ENCODE measurements at places on chromosomes 4 and X.

- no peak for DNase-seq
Observed at GRCh38 chrX:134024686-134025377, 39.4 kb upstream of the GPC3 start.

DNA sequence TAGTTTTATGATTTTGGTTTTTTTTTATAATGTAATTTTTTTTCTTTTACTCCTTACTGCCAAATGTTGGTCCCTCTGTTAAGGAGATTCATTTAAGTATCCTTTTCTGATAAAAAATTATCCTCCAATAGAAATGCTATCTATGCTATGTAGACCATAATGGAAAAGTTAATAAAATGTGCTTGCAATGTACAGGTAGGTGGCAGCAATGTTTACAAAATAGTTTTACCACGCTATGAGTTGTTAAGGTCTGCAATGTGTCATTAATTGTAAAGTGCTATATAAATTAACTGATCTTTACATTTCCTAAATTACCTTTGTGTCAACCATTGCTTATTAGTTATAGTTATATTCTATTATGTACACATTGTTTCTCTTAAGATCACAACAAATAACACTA lies 3.8 kb upstream of the CENPC start:
- no peak for DNase-seq

- DNase-seq, result no peak
Observed at GRCh38 chrX:114028907-114029662, 554.8 kb upstream of the HTR2C start.

- DNase-seq, result no peak
Observed at GRCh38 chrX:134374910-134375309, 85.1 kb upstream of the HPRT1 start.

DNA sequence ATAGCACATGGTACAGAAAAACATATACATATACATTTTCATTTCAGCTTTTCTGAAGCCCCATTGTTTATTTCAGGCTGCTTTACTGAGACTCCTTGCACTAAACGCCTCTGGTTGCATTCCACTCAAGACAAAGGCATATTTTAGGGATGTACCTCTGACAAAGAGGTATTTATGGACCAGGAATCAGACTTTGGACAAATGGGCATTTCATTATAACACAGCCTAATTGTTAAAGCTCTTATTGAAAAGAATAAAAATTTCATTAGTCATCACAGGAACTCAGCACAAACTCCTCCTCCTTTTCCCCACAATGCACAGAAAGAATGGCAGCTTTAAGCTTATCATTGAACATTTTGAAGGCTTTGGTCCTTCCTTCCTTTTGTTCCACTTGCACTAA lies 62.9 kb upstream of the UGT8 start:
- DNase-seq, result no peak

DNA sequence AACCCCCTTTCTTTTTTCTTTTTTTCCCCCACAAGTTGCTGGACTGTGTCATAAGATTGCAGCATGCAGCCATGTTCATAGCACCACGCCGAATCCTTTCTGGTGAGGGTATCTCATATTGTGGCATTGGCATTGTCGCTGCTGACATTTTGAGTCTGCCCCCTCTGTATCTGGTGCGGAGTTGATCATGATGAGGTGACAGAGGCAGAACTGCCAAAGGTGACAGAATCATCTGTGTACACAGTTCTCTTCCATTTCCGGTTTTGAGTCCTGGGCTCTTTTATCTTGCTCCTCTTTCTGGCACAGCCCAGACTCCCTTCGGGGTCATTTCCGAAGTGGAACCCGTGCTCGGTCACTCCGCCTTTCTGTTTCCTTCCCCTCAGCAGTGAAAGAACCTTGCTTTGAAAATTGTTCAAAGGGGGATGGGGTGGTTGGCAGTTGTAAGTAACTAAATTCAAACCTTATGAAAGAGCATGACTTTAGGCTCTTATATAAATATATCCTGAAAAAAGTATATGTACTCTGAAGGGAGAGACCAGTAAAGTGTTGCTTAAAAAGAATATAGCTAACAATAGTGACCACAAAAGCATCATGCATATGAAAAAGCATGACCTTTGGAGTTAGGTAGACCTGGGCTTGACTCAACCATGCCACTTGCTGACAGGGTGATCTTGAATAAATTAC lies 55.0 kb upstream of the BMP2K start:
- DNase-seq, result no peak

GRCh38 chrX:81255876-81256275 lies 54.0 kb downstream of the SH3BGRL start:
- DNase-seq, result no peak

- DNase-seq, result no peak
Observed at GRCh38 chr4:104870495-104871233, 276.0 kb upstream of the TET2 start.

- DNase-seq, result no peak
Observed at GRCh38 chr4:113899271-113900070, 80.0 kb downstream of the ARSJ start.

GRCh38 chr4:101527188-101527587 lies 179.9 kb upstream of the PPP3CA start:
- DNase-seq, result no peak

GRCh38 chr4:20570981-20571715 lies 129.1 kb upstream of the PACRGL start:
- no peak for DNase-seq

DNA sequence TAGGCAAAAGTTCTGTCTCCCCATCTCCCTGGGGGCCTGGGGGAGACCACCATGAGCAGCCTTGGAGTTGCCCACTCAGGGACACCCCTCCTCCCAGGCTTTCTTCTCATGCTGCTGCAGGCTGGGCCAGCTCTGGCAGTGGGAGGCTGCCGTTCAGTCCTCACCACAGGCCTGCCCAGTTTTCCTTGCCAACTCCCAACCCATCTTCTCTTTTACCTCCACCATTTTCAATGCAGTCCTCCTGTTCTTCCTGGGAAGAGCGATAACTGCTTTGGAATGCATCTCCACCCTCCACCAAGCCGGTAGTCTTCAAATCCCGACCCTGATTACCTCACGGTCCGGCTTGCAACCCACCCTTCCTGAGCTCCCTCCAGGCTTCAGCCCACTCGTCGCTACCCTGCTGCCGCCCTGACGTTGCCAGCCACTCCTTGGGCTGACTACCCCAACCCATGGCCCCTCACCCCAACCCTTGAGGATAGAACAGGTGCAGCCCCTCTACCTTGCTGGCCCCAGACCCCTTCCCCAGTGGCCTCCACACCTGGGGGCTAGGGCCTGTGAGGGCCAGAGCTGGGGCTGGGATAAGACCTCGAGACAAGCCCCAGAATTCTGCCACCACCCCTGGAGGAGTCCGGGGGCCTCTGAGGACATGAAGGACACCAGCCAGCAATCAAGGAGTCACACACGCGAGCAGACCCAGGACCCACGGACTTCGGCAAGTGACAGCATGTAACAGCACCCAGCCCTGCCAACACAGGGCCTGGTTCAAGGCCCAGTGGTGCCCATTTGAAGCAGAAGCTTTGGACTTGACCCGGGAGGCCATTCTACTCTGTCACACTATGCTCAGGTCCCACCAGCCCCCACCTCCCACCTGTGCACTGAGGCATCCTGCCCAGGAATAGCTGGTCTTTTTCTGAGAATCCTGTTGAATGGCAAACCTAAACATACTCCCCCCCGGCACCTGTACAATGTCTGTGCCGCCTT lies 9.2 kb downstream of the WDR1 start:
- DNase-seq, result no peak

GRCh38 chr4:26030780-26031179 lies 116.8 kb downstream of the SMIM20 start:
- DNase-seq, result no peak

- DNase-seq, result no peak
Observed at GRCh38 chr4:68895561-68896198, 55.9 kb downstream of the UGT2A3 start.

DNA sequence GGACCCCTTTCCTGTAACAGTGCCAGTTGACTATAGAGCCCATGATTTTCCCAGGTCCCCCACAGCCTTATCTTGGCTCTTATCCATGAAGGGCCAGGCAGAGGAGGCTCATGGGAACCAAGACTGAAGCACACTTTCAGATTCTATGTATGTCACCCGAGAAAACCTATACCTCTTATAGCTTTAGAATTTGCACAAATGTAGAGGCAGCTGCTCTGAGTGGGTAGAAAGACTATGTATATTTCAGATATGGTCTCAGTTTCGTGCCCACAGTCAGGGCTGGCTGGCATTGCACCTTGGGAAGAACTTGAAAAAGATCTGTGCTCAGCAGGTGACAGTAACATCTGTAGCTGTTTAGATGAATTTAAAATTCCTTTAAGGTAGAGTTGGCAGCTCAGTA lies 8.3 kb upstream of the LNX1 start:
- DNase-seq, result no peak

DNA sequence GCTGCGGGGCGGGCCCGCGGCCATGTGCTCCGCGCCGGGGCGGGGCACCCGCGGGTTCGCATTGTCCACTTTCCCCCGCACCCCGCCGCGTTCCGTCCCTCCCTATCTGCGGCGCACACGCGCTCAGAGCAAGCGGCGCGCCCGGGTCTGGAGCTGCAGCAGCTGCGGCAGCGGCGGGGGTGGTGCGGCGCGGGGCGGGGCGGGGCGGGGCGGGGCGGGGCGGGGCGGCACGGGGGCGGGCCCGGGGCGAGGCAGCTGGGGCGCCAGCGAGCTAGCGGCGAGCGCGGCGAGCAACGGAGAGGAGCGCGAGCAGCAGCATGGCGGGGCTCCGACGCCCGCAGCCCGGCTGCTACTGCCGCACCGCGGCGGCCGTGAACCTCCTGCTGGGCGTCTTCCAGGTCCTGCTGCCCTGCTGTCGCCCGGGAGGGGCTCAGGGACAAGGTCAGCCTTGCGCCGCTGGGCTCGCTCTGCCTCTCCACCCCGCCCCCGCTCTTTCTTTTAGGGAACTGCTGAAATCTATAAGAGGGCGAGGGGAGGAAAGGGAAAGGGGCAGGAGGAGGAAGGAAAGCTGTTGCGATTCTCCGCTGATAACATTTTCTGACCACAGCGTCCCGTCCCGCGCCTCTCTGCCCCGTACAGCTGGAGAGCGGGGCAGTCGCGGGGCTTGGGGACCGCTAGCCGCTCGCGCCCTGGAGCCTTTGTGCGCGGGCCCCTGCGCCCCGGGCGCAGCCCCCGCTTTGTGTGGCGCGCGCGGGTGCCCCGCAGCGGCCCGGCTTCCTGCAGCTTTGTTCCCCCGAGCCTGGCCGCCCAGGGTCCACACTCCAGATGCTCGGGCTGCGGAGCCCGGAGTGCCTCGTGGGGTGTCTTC lies at the start of gene TMEM131L:
TSS of gene TMEM131L (plus strand) at position 280 of the 868 bp plus-strand sequence. CDS start at position 318, 38 bp downstream.
- no peak for DNase-seq

GRCh38 chrX:27767387-27767786 lies 40.4 kb upstream of the MAGEB10 start:
- no peak for DNase-seq

DNA sequence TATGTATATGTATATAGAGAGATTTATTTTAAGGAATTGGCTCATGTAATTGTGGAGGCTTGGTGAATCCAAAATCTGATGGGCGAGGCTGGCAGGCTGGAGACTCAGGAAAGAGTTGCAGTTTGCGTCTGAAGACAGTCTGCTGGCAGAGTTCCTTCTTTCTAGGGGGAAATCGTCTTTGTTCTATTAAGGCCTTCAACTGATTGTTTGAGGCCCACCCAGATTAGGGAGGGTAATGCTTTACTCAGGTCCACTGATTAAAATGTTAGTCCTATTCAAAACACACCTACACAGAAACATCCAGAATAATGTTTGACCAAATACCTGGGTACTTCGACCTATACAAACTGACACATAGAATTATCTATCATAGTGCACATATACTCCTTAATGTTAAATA lies 149.5 kb downstream of the NAA11 start:
- DNase-seq, result no peak

DNA sequence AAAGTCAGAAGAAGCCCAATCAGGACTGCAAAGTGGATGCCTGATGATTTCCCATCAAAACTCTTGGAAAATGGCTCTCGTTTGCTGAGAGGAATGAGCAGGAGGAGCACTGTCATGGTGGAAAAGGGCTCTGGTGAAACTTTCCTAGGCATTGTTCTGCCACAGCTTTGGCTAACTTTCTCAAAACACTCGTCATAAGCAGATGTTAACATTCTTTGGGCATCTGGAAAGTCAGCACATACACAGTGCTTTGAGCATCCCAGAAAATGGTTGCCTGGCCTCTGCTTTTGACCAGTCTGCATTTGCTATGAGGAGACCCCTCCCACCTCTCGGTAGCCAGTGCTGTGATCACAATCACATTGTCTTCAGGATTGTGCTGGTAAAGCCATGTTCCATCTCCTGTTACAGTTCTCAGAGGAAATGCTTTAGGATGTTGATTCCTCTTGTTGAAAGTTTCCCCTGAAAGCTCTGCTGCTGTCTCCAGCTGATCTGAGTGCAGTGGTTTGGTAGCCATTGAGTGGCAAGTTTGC lies 25.2 kb upstream of the TBC1D14 start:
- no peak for DNase-seq

GRCh38 chr4:169185133-169185956 lies 85.4 kb downstream of the SH3RF1 start:
- no peak for DNase-seq

- DNase-seq, result no peak
Observed at GRCh38 chr4:80321341-80321740, 14.2 kb upstream of the CFAP299 start.

GRCh38 chrX:44019911-44020310 lies 46.7 kb upstream of the NDP start:
- no peak for DNase-seq

DNA sequence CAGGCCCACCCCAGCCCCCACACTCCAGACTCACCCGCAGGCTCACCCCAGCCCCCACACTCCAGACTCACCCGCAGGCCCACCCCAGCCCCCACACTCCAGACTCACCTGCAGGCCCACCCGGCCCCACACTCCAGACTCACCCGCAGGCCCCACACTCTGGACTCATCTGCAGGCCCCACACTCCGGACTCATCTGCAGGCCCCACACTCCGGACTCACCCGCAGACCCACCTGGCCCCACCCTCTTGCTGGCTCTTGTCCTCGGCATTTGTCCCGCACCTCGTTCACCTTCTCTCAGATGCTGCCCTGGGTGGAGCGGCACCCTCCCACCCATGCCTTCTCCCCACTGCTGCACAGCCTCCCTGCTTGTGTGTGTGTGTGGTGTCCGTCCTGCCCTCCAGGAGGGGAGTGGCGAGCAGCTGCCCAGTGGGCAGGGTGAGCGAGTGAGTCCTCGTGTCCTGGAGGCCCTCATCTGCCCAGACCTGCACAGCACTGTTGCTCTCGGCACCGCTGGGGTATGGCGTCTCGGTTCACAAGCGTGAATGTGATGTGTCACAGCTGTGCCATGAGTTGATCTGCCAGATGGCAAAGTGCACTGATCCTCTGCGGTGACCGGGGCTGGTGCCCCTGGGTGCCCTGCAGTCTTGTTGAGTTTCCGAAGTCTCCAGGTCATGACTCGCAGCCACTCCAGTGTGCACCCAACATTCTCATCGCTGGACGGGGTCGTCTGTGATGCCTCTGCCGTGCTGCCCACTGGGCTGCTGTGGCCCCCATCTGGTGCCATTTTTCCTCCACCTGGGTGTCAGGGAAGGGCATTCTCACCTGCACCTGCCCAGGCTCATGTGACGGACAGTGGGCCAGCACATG lies 27.7 kb downstream of the MAEA start:
- no peak for DNase-seq

- DNase-seq, result no peak
Observed at GRCh38 chr4:57418133-57418532, 307.9 kb upstream of the IGFBP7 start.

- DNase-seq, result no peak
Observed at GRCh38 chr4:152106113-152106763, 345.4 kb upstream of the GATB start.

- DNase-seq, result no peak
Observed at GRCh38 chrX:104679175-104679574, 113.2 kb downstream of the IL1RAPL2 start.
